ENCODE measurements at places on chromosomes 5 and 9.
A peak's percentile ranks its signal among the peaks of the same experiment; 100 is the strongest.

DNA sequence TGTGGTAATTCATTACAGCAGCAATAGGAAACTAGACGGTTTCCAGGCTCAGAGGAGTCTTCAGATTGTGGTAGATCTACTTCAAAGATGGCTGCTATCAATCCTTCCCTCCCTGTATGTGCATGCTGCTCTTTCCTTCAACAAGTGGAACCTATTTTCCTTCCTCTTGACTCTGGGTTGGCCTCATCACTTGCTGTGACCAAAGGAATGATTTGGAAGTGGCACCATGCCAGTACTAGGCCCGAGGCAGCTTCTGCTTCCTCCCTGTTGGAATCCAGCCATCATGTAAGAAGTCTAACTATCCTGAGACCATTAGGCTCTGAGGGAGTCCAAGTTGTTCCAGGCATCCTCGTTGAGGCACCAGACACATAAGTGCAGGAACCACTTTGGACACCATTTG is 46.5 kb upstream of the MCTP1 start:
- no peak for DNase-seq

GRCh38 chr5:7850395-7851239 is at the start of gene CFAP90:
CFAP90 (minus strand) TSS chr5:7851133; CDS start chr5:7851021, 112 bp downstream.
- DNase-seq: peak; percentile 20

- DNase-seq: no peak
Measured at GRCh38 chr9:78320875-78321496, 24.1 kb downstream of the PSAT1 start.

- DNase-seq: no peak
Measured at GRCh38 chr9:124022201-124023121, 10.9 kb downstream of the LHX2 start.

GRCh38 chr5:73447530-73448462 is 781 bp downstream of the FOXD1 start:
- peak; percentile 74 for DNase-seq

- DNase-seq: no peak
Measured at GRCh38 chr5:572398-573019, 39.6 kb upstream of the CEP72 start.

GRCh38 chr5:7869474-7870136 is 657 bp downstream of the MTRR start:
- no peak for DNase-seq

- no peak for DNase-seq
Measured at GRCh38 chr5:66993448-66993847, 203.2 kb downstream of the CD180 start.

GRCh38 chr5:52895075-52895474 is 94.1 kb upstream of the ITGA2 start:
- no peak for DNase-seq

- DNase-seq: no peak
Measured at GRCh38 chr5:89016741-89017303, 133.8 kb upstream of the MEF2C start.

DNA sequence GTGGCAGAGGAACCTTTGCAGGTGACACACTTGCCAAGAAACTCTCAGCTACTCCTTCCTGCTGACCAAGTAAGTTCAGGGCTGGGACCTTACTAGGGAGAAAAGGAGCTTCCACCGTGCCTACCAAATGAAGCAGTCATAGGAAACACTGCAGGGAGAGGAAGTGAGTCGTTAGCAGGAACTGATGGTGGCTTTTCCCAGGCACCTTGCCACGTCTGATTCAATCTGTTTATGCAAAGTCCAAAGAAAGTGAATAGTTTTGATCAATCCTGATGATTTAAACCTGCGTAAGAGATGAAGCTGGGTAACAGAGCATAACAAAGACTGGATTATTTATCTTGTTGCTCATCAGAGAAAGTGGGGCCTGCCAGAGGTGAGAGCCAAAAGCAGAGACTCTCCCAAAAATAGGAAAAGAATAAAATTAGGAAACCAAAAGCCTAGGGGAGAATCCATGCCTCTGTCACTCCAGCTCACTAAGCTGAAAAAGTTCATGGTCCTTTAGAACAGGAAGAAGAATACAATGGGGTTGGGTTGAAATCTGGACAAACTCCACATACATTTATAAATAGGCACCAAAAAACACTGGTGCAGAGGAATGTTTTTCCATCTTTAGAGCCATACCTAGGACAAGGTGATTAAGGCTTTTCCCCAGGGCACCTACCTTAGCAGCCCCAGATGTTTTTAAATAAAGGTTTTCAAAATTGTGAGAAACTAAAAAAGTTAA is 9.3 kb upstream of the PFDN1 start:
- peak; percentile 89 for DNase-seq

DNA sequence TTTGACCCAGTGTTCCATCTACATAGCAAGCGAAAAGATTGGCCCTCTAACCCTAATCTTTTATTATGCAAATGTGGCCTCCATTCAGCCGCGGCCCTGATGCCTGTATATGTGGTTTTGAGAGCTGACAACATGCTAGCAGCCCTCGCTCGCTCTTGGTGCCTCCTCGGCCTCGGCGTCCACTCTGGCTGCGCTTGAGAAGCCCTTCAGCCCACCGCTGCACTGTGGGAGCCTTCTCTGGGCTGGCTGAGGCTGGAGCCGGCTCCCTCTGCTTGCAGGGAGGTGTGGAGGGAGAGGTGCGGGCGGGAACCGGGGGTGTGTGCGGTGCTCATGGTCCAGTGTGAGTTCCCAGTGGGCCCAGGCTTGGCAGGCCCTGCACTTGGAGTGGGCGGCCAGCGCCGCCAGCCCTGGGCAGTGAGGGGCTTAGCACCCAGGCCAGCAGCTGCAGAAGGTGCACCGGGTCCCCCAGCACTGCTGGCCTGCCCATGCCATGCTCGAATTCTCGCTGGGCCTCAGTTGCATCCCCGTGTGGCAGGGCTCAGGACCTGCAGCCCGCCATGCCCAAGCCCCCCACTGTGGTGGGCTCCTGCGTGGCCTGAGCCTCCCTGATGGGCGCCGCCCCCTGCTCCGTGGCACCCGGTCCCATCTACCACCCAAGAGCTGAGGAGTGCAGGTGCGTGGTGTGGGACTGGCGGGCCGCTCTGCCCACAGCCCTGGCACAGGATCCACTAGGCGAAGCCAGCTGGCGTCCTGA is 757.5 kb upstream of the CTNND2 start:
- no peak for DNase-seq

GRCh38 chr5:40291338-40291737 is 388.4 kb upstream of the PTGER4 start:
- DNase-seq: peak; percentile 19

DNA sequence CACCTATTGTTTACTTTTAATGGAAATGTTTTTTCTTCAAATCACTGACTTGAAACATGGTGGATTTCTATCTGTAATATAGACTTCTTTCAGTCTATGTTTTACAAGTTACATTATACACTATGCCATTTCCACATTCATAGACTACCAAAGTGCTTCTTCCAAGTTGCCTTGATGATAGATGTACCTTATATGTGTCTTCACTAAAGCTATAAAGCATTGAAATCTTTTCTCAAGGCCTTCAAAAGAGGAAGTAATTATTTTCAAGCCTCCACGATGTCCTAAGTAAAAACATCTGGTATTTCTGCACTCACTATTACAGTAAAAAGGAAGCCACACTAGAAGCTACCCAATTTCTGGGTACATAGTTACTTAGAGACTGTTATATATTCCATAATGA is 113.3 kb downstream of the FGF10 start:
- no peak for DNase-seq

DNA sequence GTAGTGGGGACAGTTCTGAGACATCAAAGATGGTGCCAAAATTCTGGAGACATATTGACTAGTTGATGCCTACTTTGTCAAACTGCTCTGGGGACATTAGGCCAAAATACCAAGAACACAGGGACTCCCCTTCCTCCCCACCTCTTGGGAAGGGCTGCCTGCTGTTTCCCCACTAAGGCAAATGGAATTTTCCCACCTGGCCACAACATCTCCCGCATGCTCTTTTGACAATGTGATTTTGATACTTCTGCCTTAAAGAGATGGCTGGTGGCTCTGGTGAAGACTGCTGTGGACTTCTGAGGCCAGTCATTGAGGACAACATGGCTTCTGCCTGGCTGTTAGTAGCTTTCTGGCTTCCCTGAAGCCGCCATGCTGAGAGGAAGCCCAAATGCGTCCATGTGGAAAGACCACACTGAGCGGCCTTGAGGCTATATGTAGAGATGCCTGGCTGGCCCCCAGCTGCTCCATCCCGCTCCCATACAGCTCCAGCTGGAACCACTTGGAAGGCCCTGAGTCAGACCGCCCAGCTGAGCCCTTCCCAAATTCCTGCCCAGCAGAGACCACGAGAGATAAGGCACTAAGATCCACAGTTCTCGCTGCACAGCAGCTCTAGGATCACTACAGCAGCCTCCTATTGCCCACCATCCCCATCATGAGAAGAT is 226.7 kb downstream of the SYK start:
- DNase-seq: no peak

GRCh38 chr9:21317956-21318923 is 13.1 kb upstream of the IFNA5 start:
- DNase-seq: peak; percentile 49

DNA sequence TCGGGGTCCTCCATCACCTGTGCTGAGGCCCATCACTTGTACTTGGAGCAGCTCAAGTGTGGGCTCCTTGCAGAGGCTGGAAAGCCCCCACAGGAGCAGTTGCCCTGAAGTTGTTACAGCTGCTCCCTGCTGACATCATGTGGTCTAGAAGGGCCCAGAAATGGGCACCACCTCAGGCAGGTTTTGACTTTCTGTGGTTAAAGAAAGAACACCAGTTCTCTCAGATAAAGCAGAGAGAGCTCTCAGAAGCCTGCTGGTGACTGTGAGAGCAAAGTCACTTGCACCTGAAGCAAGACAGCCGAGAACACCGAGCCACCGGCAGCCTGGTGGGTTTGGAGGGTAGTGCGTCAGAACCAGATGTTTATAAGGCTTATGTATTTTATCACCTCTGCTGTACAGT is 70.4 kb downstream of the MVB12B start:
- DNase-seq: no peak

GRCh38 chr5:57774439-57774838 is 291.8 kb upstream of the ACTBL2 start:
- DNase-seq: no peak

DNA sequence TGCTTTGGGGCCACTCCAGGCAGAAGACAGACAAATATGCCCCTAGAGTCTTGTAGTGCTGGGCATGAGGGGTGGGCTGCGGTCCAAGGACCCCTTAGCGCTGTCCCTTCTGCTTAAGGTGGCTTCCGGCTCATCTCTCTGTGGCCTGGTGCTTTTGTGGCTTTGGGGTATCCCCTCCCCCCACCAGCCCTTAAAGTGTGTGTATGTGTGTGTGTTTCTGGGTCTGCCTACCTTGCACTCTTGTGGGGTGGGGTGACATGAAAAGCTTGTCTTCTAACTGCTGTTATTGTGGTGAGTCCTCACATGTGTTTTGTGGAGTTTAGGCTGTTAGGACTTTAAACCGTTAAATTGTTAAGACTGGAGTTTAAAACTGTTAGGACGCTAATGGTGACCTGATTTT is 23.6 kb downstream of the MARCHF6 start:
- DNase-seq: no peak

GRCh38 chr9:113909421-113909820 is 33.3 kb downstream of the ZNF618 start:
- DNase-seq: no peak

DNA sequence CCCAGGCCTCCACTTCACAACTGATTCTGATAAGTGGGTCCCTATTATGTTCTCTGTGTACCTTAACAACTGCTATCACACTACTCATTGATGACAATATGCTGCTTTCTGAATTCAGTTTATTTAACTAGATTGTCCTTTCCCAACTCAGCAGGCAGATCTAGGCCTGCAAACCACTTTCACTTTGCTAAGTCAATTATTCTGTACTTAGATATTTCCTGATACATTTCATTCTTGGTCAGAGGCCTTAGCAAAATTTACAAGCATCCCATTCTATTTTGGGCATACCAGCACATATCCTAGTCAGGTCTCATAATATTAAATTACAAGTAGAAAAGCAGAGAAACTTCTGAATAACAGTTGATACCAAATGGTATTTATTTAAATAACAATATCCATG is 235.7 kb upstream of the HAPLN1 start:
- DNase-seq: peak; percentile 11

DNA sequence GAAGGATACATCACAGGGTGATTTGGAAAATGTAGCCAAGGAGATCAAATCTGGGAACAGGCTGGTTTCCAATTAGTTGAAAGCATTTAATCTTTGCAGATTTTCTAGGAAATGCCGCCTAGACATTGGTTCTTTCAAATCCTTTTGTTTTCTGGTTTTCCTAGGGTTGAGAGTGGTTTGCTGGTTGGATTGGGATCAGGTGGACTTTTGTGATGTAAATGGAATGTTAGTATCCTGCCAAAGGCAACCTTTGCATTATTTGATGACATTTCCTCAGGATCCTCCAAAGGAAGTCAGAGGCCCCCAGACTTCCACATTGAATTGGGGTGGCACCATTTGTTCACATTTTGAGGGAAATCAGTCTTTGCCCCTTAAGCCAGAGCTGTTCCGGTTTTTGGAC is 245.5 kb upstream of the RPS23 start:
- no peak for DNase-seq

- no peak for DNase-seq
Measured at GRCh38 chr9:73855206-73855605, 641.9 kb upstream of the RORB start.

DNA sequence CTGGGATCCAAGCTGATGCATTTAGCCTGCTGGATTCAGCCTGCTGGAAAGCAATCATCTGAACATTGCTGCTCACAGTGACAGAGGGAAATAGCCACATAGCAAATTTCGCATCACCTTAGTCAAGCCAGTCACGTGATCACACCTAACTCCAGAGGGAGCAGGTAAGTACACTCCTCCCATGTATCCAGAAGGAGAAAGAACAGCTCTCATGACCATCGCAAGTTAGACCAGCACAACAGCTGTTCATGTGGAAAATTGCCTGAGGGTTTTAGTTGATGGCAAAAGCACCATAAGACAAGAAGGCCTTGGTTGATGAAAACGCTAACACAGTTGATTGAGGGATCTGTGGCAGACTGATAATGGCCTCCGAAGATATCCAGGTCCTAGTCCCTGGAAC is 34.2 kb upstream of the MYO10 start:
- DNase-seq: no peak

- peak; percentile 18 for DNase-seq
Measured at GRCh38 chr5:57445006-57445704, 37.5 kb downstream of the ACTBL2 start.

GRCh38 chr9:126123927-126124326 is 202.7 kb upstream of the MVB12B start:
- no peak for DNase-seq

DNA sequence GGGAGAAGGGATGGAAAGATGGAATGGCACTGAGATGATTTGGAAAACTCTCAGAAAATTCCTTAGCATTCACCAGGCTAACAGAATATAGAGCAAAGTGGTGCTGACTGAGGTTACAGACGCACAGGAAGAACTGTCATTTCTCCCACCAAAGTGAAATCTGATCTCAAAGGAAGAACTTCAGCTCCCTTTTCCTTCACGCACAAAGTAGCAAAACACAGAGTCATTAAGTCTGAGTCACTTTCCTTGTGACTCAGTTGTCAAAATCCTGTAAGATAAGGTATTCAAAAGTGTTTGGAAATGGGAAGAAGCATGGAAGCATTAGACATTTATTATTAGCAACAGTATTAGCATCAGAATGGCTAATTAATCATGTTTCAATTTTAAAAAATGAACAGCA is 11.7 kb downstream of the MPDZ start:
- DNase-seq: peak; percentile 70

Measured in AG10803 (cell line).